ENCODE measurements at places on chromosomes 11 and 22.

GRCh38 chr11:73507086-73507485 is 90.8 kb downstream of the FAM168A start:
- peak; percentile 46 for DNase-seq

DNA sequence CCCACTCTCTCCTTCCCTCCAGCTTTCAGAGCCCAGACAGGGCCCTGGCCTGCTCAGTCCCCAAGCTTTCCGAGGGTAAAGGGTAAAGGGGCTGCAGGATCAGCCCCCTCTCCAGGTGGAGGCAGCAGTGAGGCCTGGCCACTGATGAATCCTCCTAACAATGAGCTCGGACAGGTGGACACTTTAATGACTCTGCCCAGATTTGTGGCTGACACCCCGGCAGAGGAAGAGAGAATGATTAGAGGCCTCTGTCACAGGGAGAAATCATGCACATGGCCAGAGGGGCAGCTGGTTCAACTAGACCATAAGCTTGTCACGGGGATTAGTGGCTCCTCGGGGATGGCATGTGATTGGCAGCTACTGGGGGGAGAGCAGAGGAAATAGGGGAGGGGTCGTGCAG is 587.5 kb upstream of the B3GAT1 start:
- DNase-seq = no peak

DNA sequence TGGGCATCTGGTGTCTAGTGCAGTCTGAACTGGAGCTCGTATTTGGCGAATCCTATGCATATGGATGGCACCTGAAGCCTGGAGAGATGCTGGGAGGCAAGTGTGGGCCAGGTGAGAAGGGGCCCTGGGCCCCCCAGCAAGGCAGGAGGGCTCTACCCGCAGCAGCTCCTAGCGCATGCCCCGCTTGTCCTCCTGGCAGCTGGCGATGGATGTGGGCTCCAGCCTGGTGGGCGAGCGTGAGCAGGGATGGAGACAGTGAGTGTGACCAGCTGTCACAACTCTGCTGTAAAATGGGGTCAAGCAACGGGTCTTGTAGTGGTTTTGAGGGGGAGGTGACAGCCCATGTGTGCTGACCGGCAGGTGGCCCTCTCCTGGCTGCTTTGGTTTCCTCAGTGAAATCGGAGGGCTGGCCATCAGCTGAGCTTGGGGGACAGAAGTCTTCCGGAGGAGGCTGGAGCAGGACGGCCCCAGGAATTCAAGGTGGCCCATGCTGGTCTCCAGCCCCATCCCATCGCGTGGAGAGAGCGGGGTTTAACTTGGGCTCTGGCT is 12.0 kb downstream of the FRMD8 start:
- DNase-seq = no peak

GRCh38 chr22:40602231-40602630 is 34.3 kb downstream of the MRTFA start:
- DNase-seq = peak; percentile 18

DNA sequence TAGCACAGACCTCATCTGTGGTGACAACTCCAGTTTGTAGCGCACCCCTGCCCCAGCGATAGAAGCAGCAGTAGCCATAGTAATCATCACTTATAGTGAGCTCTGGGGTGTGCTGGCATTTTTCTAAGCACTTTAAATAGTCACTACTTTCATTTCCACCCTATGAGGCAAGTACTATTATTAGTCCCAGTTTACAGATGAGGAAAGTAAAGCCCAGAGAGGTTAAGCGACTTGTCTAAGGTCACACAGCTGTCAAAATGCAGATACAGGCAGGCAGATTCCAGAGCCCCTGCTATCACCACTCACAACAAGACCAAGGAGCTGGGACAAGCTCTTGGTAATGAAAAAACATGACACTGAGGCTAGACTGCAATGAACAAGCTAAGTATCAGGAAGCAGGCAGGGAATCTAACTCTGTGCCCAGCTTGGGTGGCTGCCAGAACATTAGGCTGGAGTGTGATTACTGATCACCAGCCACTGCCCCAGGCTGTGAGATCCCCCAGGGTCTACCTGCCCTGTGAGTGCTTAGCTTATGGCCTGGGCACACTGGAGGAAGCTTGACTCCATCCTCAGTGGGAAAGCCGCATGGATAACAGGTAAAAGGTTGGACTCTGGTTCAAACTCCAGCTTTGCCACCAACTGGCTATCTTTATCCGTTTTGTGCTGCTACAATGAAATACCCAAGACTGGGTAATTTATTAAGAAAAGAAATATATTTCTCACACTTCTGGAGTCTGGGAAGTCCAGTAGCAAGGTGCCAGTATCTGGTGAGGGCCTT is 561.1 kb downstream of the MN1 start:
- no peak for DNase-seq

DNA sequence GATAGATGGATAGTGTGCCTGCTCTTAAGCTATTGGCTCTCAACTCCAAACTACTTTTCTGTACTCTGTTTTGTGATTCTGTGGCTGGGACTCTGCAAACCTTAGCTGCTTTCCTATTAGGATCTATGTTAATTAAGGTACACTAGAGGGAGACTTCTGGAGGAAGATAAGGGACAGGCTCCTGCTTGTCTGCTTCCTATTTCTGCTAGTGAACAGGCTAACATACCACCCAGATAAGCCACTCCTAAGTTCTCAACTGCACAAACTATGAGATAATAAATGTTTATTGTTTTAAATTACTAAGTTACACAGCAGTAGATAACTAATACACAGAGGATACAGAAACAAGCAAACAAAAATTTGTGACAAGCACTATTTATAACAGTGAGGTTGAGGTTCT is 10.2 kb upstream of the NXPE2 start:
- DNase-seq = no peak

- DNase-seq = no peak
These were observed 13.6 kb downstream of the MRGPRD start for GRCh38 chr11:68966894-68967780.

GRCh38 chr11:36390963-36391471 is 94.9 kb downstream of the PRR5L start:
- no peak for DNase-seq

DNA sequence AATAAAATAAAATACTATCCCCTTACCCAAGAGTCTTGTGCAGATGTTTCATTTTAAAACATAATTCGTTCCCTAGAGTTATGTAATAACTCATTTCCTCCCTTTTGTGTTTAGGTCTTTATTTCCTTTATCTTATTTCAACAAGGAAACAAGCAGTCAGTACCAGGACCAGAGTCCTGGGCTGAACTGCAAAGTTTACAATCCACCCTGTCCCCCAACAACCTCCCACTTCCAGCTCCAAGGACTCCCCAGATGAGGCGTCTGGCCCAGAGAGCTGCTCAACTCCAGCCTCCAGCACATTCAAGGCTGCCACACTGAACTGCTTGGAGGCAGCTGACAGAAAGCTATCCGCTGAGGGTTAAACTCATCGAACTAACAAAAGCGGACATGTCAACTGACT is 4.5 kb downstream of the POLDIP3 start:
- no peak for DNase-seq

DNA sequence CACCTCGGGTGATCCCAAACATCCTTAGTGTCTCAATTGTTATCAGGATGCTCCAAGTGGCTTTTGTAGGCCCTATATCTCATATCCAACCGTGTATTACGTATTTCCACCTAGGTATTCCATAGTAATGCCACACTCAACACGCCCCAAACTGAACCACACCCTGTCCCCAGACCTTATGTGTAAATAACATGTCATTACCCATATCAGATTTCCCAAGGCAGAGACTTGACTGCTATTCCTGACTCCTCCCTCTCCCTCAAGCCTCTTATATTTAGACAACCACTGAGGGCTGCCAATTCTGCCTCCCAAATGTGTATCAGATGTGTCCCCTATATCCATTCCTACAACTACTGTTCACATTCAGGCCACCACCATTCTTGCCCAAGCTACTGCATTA is 132.8 kb upstream of the NCAM1 start:
- DNase-seq = no peak

GRCh38 chr11:121456151-121456550 is 3.4 kb upstream of the SORL1-AS1 start:
- DNase-seq = no peak

DNA sequence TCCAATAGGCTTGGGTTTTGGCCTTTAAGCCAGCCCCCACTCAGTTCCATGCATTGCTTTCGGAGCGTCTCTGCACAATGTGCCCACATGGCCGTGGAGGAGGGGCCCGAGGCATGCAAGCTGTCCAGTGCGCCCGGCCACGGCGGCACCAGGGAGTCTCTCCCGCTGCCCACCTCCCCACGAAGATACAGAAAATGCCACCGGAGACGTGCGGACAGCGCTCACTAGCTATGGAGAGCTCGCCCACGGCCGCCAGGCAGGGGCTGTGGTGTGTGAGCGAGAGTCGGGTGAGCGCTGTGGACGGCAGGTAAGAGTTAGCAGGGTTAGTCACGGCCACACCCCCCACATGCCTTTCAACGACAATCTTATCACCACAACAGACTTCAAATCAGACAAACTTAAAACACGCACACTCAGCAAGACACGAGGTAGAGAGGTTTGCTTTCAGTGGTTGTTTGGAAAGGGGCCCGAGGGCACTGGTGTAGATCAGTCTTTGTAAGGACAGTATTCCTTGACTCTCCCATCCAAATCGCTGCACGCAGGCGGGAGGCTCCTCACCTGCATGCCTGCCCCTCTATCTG is 18.7 kb upstream of the BID start:
- DNase-seq = no peak

GRCh38 chr22:19057999-19058491 is 64.2 kb downstream of the DGCR2 start:
- no peak for DNase-seq

DNA sequence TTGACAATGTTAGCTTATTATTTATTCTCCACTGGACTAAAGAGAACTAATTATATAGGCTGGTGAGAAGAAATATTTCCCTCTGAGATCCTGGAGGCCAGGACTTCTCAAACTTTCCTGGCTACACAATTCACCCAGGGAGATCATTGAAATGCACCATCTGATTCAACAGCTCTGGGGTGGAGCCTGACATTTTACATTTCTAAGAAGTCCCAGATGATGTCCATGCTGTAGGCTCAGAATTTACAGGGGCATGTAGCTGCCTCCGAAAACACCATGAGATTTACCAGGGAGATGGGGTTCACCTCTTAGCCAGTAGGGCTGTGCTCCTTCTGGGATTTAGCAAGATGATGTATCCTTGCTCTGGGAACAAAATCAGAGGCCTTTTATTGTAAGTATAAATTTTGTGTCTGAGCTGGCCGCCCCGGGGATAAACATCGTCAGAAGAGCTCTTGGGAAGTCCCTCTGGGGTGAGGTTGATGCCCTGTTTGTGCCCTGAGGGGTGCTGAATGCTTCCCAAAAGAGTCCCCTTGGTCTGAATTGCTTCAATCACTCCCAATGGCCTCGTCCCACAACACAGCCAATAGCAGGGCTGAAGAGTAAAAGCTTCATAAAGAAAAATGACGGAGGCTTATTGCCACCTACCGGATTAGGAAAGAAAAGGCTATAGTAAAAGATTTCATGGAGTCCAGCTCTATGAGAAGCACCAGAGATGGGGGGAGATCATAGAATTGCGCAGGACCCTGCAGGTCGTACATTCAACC is 33.4 kb upstream of the API5 start:
- DNase-seq = peak; percentile 16

DNA sequence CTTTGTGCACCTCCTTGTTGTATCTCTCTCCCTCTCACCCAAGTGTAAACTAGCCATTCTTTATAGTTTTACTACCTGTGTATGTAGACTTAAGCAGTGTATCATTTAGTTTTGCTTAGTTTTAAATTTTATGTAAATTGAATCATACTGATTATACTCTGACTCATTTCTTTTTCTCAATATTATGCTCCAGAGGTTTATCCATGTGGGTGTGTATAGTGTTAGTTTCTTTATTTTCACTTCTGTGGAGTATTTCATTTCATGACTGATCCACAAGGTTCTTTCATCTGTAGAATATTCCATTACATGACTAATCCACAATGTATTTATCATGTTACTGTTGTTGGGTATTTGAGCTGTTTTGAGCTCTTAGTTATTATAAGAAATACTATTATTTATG is 62.0 kb downstream of the CCDC34 start:
- no peak for DNase-seq
